Breast epithelium (tissue), 4 donors: ENCODE measurements at places on chromosomes 6 and 20.

- no peaks in the 10 kb centered on the region for H3K4me1 ChIP-seq
- no peaks in the 10 kb centered on the region for H3K36me3 ChIP-seq
- peak overlapping the region; percentile 76 for H3K4me3 ChIP-seq
- no peaks in the 10 kb centered on the region for H3K27me3 ChIP-seq
Observed at GRCh38 chr6:31580807-31581433, 1.3 kb downstream of the LTB start.

GRCh38 chr20:58294497-58295455, 14.7 kb upstream of the RAB22A start:
- DNase-seq: no peak
- peak overlapping the region; percentile 3 for H3K27ac ChIP-seq
- H3K4me1 ChIP-seq: no peaks in the 10 kb centered on the region
- H3K27me3 ChIP-seq: no peaks in the 10 kb centered on the region
- no peak overlapping the region for H3K4me3 ChIP-seq

DNA sequence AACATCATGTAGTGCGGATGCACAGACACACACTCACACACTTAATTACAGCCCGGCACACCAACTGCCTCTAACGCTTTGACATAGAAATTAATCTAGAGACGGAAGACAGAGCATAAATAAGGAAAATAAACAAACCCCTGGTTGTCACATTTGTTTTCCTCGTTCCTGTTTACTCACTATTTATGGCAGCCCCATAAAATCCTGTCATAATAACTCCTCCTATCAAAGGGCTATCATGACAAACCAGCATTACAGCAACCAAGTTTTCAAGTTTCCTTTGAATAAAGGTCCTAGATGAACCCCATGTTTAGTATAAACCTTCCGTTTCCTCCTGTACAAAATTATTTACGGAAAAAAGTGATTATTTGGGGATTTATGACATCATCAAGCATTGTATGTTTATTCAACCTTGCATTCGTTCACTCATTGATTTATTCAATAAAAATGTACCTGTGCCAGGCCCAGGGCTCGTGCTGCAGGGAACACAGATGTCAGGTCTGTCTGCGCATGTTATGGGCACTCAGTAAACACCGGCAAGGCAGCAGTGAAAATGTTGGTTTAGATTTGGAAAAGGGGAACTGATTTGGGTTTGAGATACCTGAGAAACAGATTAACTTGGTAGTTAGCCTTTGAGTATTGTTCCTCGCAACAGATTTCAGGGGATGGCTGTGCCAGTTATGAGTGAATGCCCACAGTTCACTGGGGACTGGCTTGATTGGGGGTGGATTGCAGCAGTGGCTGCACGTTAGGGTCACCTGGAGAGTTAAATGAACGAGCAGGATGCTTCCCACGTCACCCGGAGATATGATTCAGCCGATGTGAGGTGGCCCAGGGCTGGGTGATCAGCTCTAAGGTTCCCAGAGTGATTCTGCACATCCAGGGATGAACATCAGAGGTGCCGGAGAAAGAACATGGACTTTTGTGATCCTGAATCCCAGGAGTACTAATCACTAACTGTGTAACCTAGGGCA, 295.3 kb upstream of the FOXQ1 start:
- no peaks in the 10 kb centered on the region for H3K4me1 ChIP-seq
- peaks cover 8% of the 10 kb centered on the region for H3K27me3 ChIP-seq

DNA sequence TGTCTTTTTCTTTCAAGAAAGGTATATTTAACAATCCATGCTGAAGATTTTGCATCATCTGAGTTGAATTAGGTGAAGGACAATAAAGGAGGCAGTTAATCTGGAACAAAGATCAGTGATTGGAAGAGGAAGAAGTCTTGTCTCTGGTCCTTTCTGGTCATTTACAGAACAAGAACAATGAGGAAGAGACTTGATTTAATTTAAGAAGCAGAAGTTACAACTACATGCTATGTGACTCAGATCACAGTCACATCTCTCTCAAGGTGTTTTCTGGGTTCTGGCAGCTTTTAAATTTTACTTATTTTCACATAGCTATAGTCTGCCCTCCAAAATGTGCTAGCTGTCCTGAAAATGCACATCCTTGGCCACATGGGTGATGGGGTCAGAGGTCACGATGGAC, 53.5 kb upstream of the DEK start:
- no peak overlapping the region for H3K4me3 ChIP-seq
- no peaks in the 10 kb centered on the region for H3K27me3 ChIP-seq
- no peak for DNase-seq
- no peaks in the 10 kb centered on the region for H3K36me3 ChIP-seq
- no peak overlapping the region for H3K27ac ChIP-seq

DNA sequence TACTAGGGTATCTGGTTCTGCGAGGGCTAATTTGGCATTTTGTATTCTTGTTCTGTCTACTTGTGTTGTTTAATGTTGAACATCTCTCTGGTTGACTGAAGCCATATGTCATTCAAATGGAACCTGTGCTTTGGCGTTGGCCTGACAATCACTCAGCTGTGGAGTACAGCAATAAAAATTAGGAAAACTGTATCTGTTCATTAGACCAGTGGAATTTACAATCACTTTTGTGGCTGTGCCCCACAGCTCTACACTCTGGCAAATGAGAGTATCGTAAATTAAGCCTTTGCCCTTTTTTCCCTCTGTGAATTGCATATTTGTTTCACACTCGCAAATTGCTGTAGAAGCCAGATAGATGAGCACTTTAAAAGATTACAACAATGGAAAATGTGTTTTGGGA, 102.0 kb downstream of the ARID1B start:
- no peak overlapping the region for H3K4me3 ChIP-seq
- no peaks in the 10 kb centered on the region for H3K36me3 ChIP-seq
- H3K4me1 ChIP-seq: peaks cover 13% of the 10 kb centered on the region
- H3K27me3 ChIP-seq: no peaks in the 10 kb centered on the region
